ENCODE measurements at places on chromosomes 5 and 9.

DNA sequence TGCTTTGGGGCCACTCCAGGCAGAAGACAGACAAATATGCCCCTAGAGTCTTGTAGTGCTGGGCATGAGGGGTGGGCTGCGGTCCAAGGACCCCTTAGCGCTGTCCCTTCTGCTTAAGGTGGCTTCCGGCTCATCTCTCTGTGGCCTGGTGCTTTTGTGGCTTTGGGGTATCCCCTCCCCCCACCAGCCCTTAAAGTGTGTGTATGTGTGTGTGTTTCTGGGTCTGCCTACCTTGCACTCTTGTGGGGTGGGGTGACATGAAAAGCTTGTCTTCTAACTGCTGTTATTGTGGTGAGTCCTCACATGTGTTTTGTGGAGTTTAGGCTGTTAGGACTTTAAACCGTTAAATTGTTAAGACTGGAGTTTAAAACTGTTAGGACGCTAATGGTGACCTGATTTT lies 23.6 kb downstream of the MARCHF6 start:
- no peak for DNase-seq

DNA sequence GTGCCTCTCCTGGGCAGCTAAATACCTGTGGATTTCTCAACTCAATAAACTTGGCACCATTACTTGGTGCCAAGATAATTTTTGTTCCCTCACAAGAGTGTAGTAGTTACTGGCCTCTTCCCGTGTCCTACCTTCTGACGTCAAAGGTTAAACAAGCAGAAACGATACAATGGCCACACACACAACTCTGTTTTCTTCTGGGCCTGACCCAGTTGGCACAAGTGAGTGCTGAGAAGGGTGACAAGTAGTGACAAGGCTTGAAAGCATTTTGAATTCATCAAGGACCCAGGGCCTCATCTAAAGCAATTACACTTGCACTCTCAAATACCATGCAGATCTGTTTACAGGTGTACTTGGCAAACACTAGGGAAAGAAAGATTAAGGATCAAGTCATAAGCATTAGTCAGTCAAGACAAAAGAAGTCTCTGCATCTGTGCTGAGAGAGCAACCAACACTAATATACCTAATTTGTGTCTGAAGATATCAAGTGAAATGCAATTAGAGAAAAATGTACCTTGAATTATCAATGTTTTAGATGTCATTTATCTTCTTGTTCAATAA lies 30.8 kb downstream of the RASEF start:
- peak; percentile 31 for DNase-seq

GRCh38 chr5:31860726-31861433 lies 221.9 kb downstream of the PDZD2 start:
- DNase-seq: no peak

DNA sequence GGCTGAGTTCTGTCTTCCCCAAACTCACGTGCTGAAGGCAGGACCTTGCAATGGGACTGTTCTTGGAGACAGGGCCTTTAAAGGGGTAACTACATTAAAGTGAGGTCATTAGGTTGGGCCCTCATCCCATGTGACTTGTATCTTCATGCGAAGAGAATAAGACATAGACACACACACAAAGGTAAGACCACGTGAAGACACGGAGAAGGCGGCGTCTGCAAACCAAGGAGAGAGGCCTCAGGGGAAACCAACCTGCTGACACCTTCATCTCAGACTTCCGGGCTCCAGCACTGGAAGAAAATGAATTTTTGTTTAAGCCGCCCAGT lies 50.7 kb upstream of the KCNMB1 start:
- no peak for DNase-seq

DNA sequence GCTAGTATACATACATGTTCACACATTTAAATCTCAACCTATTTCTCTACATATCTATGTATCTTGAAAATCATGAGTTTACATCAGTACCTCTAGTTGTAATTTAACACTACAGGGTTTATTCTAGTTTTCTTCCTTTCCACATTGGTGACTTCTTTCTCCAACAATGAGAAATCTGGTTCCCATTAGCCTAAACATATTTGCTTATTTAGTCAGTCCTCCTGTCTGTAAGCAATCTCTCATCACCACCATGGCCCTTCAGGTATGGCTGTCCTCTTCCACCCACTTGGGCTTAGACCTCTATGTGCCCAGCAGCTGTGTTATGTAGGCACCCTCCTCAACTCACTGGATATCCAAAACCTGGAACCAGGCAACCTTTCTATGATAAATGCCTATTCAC lies 8.0 kb upstream of the SPATA31D1 start:
- DNase-seq: no peak

GRCh38 chr9:106675780-106676179 lies 187.2 kb upstream of the ZNF462 start:
- DNase-seq: no peak

- no peak for DNase-seq
Measured at GRCh38 chr5:100560860-100561259, 25.7 kb downstream of the FAM174A start.

DNA sequence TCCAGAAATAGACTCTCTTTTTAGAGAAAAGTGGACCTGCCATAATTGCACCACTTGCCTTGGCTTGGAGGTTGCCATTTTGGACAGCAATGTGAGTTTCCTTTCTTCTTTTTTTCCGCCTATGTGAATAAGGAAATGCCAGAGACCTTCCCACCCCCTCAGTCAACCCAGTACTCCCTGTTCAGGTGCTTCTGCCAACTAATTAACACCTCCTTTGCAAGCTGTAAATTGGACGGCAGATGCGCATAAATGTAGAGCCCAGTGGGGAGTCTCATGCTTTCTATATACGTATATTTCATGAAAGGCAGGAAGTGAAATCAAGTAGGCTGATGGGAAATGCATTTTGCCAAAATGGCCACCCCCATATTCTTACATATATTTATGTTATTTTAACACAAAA lies 269.8 kb upstream of the RFX3 start:
- DNase-seq: no peak

- DNase-seq: no peak
Measured at GRCh38 chr9:94772144-94772543, 45.6 kb downstream of the AOPEP start.

DNA sequence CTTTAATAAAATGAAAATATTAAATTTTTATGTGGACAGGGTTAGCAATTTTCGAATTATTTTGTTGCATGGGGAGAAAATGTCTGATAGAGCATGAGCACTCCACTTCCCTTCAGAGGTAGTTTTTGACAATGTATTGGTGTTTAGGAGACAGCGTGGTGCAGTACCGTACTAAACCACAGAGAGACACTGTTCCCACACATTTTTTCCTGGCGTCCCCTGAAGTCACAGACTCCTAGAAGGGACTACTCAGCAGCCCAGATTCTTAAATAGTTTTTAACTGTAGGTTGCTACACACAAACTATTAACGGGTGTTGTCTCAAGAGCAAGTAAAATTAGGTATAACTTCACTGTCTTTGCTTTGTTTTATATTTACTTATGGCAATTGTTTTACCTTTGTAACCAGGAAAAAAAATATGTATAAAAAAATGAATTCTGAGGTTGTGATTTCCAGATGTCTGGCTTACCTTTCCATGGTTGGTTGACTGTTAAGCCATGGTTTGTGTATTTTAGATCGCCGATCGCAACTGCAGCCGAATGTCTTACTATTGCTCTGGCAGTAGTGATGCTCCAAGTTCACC lies 171.2 kb downstream of the DOCK8 start:
- peak; percentile 53 for DNase-seq

DNA sequence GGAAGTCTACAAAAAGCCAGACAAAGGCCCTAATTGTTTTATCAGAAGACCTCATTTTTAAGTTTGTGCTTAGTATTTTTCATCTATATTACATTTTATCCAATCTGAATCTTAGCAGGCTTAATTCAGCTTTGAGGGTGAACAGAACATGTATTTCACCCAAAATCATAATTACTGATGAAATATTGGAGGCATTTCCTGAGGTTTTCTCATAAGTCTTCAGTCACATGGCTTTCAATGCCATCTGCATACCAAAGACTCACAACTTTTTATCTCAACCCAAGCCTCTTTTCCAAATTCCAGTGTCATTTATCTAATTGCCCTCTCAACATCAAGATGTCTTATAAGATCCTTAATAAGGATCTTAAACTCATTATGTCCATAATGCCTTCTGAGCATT lies 150.8 kb downstream of the TTC39B start:
- DNase-seq: no peak

Data from foreskin keratinocyte (primary cell).